Pulmonary artery endothelial cell (primary cell): ENCODE measurements at places on chromosomes 1 and 21.

- no peak for DNase-seq
These were observed 178.6 kb downstream of the ZP4 start for GRCh38 chr1:237712082-237712481.

GRCh38 chr21:15057285-15057684, 7.5 kb downstream of the NRIP1 start:
- no peak for DNase-seq

DNA sequence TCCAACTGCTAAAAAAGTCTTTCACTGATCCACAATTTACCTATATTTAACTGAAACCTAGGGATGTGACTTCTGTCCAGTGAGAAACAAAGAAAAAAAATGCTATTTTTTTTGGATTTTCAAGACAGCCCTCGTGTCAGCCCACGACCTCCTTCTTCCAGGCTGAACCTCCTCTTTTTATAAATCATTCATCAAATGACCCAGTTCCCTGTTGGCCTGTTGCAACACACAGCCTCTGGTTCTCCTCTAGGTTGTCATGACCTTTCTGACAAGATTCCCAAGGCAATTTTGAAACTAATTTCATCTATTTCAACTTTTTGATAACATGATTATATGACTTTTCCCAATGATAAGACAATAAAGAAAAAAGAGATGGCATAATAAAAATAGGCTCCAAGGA, 74.6 kb downstream of the PGBD5 start:
- no peak for DNase-seq

- DNase-seq, result no peak
These were observed 2.9 kb downstream of the CLDN14 start for GRCh38 chr21:36477001-36477400.

DNA sequence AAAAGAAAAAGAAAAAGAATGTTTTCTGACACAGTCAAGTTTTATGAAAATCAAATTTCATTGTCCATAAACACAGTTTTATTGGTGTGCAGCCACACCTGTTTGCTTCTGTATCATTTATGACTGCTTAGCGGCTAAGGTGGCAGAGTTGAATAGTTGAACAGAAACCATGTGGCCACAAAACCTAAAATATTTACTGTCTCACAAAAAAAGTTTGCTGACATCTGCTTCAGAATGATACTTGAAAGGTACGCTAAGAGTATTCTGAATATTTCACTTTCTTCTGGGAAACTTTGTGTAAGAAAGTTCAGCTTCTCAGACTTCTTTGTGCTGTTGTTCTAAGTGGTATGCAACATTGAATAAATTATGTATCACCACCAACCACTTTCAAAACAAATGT, 6.2 kb downstream of the KCNK1 start:
- no peak for DNase-seq

DNA sequence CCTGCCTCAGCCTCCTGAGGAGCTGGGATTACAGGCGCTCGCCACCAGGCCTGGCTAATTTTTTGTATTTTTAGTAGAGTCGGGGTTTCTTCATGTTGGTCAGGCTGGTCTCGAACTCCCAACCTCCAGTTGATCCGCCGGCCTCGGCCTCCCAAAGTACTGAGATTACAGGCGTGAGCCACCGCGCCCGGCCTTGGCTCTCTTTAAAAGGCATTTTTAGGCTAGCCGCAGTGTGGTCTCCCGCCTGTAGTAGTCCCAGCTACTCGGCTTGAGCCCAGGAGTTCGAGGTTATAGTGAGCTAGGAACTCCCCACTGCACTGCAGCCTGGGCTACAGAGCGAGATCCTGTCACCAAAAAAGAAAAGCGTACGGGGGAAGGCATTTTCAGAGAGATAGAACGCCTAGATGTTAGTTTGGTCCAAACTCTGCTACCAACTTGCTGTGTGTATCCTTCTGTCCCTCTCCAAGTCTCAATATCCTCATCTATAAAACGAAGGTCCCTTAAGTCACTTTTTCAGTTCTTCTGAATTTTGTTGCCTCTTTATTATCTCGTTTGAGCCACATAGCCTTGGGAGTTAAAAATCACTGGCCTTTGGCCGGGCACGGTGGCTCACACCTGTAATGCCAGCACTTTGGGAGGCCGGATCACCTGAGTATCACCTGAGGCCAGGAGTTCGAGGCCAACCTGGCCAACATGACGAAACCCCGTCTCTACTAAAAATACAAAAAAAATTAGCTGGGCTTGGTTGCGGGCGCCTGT, 734 bp downstream of the MED18 start:
- DNase-seq, result no peak

- DNase-seq, result peak; percentile 36
These were observed 92.9 kb downstream of the PIGK start for GRCh38 chr1:77126307-77126706.

GRCh38 chr1:187646536-187647107, 817.9 kb downstream of the PLA2G4A start:
- no peak for DNase-seq

DNA sequence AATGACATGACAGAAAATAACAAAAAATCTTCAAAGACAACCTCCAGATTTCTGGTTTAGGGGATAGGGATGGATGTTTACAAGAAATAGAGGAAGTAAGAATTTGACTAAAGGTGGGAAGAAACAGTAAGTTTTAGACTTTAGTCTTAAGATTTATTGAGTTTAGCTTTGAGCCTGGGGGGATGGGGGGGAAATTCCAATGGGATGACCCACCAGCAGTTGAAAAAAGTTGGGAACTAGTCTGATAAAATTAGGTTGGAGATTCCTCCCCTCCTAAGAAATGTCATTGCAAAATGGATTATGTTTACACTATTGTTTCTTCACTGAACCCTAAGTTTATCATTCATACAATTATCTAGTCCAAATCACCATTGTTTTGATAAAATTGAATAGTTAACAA, 28.4 kb downstream of the WDR26 start:
- DNase-seq, result no peak

DNA sequence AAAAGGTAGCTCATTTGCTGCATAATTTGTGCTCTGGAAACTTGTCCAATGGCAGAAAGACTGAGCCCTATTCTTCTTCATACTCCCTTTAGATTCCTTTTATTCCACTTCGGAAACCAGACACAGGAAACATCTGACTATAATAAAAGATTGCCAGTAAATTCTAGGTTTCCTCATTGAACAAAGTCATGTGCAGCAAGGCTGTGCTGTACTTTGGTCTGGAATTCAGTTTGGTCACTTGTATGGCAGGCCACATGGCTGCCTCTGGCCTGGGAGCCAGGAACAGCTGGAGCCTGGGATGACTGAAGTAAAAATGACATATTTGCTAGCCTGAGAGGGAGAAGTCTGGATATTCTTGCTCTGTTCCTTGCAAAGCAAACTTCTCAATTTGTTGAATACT, 79.6 kb downstream of the ST3GAL3 start:
- DNase-seq, result peak; percentile 72

- no peak for DNase-seq
These were observed 158.3 kb downstream of the KAZN start for GRCh38 chr1:14756589-14757285.

DNA sequence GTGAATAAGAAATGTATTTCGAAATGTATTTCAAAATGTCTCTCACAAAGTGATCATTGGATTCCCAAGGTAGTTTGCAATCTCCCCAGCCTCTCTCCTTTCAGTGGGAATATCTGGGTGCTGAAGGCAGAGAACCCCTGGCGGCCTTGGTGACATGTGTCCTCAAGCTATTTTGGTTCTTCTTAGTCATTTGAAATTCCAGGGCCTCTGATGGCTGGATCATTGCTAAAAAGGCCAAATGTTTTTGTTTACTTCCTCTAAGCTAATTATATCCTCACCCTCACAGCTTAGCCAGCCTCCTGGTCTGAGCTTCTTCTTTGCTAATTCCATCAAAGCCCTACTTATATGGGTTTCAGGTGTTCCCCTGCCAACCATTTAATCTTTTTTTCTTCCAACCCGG, 71.2 kb downstream of the LRRC40 start:
- no peak for DNase-seq

DNA sequence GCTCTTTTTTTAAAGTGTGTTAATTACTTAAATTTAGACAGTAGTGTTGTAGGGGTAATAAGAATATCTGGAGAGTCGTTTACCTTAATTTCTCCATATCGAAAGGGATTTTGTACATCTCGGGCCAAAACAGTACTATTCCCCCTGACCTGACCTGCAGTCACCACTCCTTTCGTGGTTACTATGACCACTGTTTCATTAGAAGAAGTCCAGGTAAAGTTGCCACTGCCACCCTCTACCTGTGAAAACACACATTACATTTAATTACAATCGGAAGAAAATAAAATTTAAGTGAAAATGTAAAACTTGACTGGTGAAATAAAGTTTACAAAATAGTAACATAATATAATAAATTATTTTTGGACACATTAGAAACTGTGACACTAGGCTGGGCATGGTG, 37.2 kb downstream of the NUP210L start:
- no peak for DNase-seq

DNA sequence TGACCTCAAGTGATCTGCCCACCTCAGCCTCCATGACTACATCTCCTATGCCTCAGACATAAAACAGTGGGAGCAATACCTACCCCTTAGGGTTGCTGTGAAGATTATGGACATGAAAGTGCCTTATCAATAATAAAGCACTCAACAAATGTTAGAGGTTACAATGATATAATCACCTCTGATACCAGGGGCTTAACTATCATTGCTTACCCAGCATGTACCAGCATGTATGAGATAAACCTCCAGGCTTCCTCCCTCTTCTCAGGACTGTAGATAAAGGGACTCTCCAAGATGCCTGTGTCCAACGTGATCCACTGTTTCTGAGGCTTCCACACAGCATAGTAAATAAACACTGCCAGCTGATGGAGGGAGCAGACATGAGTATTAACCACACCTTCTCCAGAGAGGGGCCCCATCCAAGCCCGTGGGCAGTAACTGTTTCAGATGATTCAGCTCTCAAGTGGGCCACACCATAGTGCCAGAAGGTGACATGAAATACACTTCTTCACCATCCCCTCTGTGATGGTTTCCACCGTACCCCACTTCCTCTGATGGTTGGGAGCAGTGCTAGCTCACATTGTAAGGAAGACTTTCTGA, 26.2 kb downstream of the RHBDL2 start:
- no peak for DNase-seq

- no peak for DNase-seq
These were observed 6.9 kb upstream of the ANGPTL3 start for GRCh38 chr1:62590255-62590969.

DNA sequence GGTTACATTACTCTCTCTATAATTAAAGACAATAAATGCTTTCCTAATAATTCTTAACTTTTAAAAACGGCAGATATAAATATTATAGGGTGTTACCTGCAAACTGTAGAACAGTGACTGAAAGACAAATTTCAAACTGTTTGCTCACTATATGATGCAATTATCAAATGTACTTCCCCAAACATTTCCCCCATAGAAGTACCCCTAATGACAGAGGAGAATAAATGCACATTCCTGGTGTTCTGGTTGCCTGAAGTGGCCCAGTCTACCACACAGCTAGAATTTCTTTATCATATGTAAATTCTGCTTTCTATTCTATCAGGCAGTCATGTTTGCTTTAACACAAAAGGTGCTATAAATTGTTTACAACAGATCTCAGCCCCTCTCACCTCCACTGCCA, 70.4 kb downstream of the VAV3 start:
- no peak for DNase-seq

DNA sequence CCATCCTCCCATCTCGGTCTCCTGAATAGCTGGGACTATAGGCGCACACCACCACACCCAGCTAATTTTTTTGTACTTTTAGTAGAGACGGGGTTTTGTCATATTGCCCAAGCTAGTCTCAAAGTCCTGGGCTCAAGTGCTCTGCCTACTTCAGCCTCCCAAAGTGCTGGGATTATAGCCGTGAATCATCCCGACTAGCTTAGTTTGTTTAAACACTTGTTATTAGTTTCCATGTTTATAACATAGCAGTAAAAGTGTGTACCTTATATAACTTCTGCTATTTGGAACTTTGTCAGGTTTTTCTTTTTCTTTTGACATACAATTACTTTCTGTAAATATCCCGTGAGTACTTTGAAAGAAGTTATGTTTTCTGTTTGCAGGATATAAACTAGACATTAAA, 60.6 kb upstream of the C1orf21 start:
- no peak for DNase-seq

DNA sequence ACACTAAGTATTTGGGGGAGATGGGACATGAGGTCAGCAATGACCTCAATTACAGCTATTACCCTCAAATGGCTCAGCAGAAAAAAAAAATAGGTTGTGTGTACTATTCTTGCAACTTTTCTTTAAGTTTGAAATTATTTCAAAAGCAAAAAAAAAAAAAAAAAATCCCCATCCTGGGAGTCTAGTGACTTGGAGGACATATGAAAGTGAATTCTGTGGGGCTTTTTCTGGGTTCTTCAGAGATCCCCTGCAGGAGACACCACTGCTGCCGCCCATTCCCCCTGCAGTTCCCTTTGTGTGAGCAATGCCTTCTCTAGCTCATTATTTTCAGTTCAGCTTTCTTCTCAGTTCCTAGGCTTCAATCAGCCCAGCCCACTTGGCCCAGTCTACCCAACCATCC, 16.7 kb downstream of the HSD11B1 start:
- no peak for DNase-seq

DNA sequence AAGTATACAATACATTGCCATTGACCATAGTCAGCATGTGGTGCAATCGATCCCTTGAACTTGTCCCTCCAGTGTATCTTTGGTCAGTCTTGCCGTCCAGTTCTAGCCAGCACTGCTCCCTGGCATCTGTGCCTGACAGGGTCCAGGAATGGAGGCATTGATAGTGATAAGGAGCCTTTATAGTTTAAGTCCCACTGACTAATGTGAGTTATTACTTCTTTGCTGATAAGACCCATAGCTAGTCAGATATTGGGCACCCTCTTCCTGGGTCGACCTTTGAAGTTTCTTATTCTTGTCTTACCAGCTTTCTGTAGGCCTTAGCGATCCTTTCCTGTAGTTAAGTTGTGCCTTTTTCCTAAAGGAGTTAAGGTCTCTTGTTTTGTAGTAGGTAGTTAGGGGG, 13.0 kb downstream of the UCK2 start:
- DNase-seq, result no peak

DNA sequence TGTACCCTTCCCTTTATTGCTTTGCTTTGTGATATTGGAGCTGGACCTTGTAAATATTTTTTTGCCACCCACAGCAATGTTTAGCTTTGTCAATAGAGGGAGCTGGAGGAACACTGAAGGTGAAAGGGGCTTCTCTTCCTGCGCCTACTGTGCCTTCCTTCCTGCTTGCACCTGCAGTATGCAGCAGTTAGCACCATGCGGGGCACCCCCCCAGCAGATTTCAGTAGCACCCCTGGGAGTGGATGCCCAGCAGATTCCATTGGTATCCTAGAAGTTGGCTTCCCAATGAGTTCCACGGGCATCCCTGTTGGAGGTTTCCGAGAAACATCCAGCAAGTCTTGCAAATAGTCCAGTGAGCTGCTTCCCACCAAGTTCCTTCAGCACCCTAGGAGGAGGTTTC, 25.6 kb downstream of the S100A10 start:
- DNase-seq, result no peak
